ENCODE measurements at places on chromosomes 7 and 10. TPM values are rescaled to one million over a fixed set of nuclear protein-coding genes. Genes with fewer than 3 reads are reported as not detected.

The CCDC146 gene
- total RNA-seq: 1.2 TPM

The PLXNA4 gene
- total RNA-seq: 0.07 TPM

The EN2 gene
- not detected for total RNA-seq

The WNT2 gene
- not detected for total RNA-seq

The MSMB gene
- not detected for total RNA-seq

The UBE2D4 gene
- 10.7 TPM for total RNA-seq

The HIPK2 gene
- 36.2 TPM for total RNA-seq

DNA sequence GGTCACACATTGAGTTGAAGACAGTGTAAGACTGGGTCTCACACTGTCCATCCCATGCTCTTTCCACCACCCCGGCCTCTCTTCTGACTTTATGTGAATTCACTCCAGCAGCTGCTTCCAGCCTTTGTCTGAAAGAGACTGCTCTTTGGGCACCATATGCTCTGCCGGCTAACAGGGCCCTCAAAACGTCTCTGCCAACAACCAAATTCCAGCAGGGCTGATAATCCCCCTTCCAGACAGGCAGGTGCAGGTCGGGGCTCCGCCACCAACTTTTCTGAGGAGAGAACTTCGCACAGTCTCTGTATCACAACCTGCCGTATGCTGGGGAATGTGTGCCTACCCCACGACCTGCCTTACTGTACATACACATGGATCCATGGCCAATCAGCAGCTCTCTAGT lies 64.3 kb downstream of the PLXNA4 start:
- no peak for DNase-seq
- no peak overlapping the region for H3K27ac ChIP-seq
- no peaks in the 10 kb centered on the region for H3K36me3 ChIP-seq
- no peak overlapping the region for H3K4me3 ChIP-seq

GRCh38 chr7:114422507-114423501 lies 8.2 kb downstream of the FOXP2 start:
- no peak overlapping the region for H3K27ac ChIP-seq
- H3K4me3 ChIP-seq: no peak overlapping the region
- peaks cover 2% of the 10 kb centered on the region for H3K27me3 ChIP-seq

- H3K4me3 ChIP-seq: no peak overlapping the region
- H3K27ac ChIP-seq: no peak overlapping the region
- no peak for DNase-seq
- peaks cover 6% of the 10 kb centered on the region for H3K4me1 ChIP-seq
Observed at GRCh38 chr10:15793664-15794063, 66.6 kb downstream of the MINDY3 start.

DNA sequence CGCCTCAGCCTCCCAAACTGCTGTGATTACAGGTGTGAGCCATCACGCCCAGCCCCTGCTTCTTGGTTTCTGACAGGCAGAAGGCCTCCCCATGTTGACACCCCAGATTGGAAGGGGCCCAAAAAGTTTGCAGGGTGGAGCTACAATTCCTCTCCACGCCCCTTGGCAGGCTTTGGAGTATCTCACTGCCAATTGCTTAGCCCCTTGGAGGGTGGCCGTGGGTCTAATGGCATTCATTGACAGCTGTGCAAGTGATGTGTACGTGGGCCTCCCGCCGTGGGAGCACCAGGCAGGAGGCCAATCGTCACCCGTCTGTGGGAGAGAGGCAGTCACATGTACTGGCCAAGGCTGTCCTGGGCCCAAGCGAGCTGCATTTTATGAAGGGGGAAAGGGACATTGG lies 73.7 kb upstream of the PPIF start:
- H3K4me1 ChIP-seq: no peaks in the 10 kb centered on the region
- no peaks in the 10 kb centered on the region for H3K27me3 ChIP-seq
- no peak overlapping the region for H3K4me3 ChIP-seq
- H3K36me3 ChIP-seq: peaks cover 8% of the 10 kb centered on the region
- DNase-seq: no peak
- no peak overlapping the region for H3K27ac ChIP-seq

DNA sequence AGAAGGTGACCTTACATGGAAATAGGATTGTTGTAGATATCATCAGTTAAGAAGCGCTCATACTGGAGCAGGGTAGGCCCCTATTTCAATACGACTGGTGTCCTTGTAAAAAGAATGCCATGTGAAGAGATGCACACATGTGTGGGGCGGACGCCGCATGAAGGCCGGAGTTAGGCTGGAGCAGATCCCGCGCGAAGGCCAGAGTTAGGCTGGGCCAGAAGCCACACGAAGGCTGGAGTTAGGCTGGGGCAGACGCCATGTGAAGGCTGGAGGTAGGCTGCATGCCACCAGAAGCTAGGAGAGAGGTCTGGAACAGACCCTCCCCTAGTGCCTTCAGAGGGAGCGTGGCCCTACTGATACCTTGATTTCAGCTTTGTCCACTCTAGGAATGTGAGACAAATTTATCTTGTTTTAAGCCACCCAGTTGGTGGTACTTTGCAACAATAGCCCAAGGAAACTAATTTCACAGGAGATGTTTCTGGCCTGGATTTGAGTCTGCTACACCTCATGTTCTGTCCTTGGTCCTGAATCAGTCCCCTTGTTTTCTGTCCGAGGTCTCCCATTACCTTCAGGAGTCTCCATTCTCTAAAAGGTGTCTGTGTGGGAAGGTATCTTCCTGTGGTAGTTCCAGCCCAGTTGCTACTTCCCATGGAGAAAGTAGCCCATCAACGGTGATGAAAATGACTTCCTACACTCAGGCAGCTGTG lies 585.8 kb downstream of the LRMDA start:
- H3K36me3 ChIP-seq: no peaks in the 10 kb centered on the region
- no peak overlapping the region for H3K27ac ChIP-seq
- H3K27me3 ChIP-seq: no peaks in the 10 kb centered on the region
- DNase-seq: no peak
- H3K4me3 ChIP-seq: no peak overlapping the region

DNA sequence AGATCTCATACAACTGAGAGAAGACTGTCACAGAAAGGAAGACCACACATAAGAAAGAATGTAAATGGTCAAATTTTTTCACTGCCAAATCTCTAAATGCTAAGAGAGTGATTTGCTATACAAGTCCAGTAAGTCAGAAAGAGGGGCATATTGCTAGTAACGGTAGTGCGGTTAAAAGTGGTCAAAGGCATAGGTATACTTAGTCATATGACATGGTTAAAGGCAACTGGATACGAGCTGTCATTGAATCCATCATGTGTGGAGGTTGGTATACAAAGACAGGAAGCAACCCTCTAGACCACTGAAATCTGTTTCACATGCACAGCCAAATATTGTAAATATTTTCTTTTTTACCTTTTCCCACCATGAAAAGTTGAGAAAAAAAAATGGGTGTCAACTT lies 4.8 kb downstream of the INHBA start:
- no peak overlapping the region for H3K27ac ChIP-seq
- no peak overlapping the region for H3K4me3 ChIP-seq
- peaks cover 45% of the 10 kb centered on the region for H3K27me3 ChIP-seq
- H3K4me1 ChIP-seq: peaks cover 3% of the 10 kb centered on the region

GRCh38 chr10:63205421-63205820 lies 72.3 kb downstream of the NRBF2 start:
- H3K36me3 ChIP-seq: peaks cover 31% of the 10 kb centered on the region
- no peak overlapping the region for H3K27ac ChIP-seq
- H3K27me3 ChIP-seq: no peaks in the 10 kb centered on the region
- no peak for DNase-seq

GRCh38 chr10:219731-220472 lies 84.6 kb downstream of the ZMYND11 start:
- H3K27ac ChIP-seq: no peak overlapping the region
- H3K4me1 ChIP-seq: peaks cover 24% of the 10 kb centered on the region
- no peaks in the 10 kb centered on the region for H3K27me3 ChIP-seq
- DNase-seq: no peak
- peaks cover 5% of the 10 kb centered on the region for H3K36me3 ChIP-seq

DNA sequence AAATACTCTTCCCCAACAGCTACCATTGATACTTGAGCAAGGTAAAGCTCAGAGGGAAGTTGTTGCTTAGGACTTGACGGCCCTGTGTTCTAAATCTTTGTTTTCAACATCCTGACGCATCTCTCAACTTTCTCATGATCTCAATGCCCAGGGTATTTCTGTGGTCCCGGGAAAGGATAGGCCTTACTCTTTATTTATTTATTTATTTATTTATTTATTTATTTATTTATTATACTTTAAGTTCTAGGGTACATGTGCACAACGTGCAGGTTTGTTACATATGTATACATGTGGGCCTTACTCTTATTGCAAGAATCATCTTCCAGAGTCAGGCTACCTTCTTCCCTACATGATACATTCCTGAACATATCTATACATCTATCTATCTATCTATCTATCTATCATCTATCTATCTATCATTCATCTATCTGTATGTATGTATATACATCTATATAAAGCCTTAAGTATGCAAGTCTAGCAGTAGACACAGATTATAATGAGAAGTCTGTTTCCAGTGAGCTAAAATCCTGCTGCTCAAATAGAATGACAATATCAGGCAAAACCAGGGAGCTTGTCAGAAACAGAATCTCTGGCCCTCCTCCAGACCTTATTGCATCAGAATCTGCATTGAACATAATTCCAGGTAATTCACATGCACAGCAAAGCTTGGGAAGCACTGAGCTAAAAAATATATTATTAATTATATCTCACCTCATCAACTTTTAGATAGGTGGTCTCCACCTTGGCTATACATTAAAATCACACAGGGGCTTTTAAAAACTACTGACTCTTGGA lies 12.2 kb upstream of the CPA5 start:
- DNase-seq: no peak
- no peaks in the 10 kb centered on the region for H3K27me3 ChIP-seq
- H3K36me3 ChIP-seq: no peaks in the 10 kb centered on the region
- no peak overlapping the region for H3K4me3 ChIP-seq
- H3K27ac ChIP-seq: no peak overlapping the region

GRCh38 chr10:120806081-120806480 lies 45.1 kb upstream of the WDR11 start:
- no peak overlapping the region for H3K27ac ChIP-seq
- no peak overlapping the region for H3K4me3 ChIP-seq
- H3K4me1 ChIP-seq: no peaks in the 10 kb centered on the region
- no peaks in the 10 kb centered on the region for H3K36me3 ChIP-seq
- no peak for DNase-seq

GRCh38 chr10:35300063-35300699 lies 36.1 kb upstream of the CCNY start:
- H3K4me1 ChIP-seq: no peaks in the 10 kb centered on the region
- H3K27ac ChIP-seq: no peak overlapping the region
- no peaks in the 10 kb centered on the region for H3K36me3 ChIP-seq
- no peak overlapping the region for H3K4me3 ChIP-seq
- H3K27me3 ChIP-seq: peaks cover 12% of the 10 kb centered on the region
